Caki2 (cell line): ENCODE measurements at places on chromosomes 7 and 10. TPM values are rescaled to one million over a fixed set of nuclear protein-coding genes. Genes with fewer than 3 reads are reported as not detected.

GRCh38 chr10:73287441-73287840 lies 35.0 kb upstream of the MRPS16 start:
- DNase-seq: no peak

- DNase-seq: peak; percentile 85
Measured at GRCh38 chr10:34124522-34125035, 690.5 kb downstream of the PARD3 start.

- DNase-seq: no peak
Measured at GRCh38 chr10:43206391-43207235, 60.3 kb downstream of the RASGEF1A start.

GRCh38 chr10:23870651-23871610 lies 338.0 kb upstream of the KIAA1217 start:
- no peak for DNase-seq

DNA sequence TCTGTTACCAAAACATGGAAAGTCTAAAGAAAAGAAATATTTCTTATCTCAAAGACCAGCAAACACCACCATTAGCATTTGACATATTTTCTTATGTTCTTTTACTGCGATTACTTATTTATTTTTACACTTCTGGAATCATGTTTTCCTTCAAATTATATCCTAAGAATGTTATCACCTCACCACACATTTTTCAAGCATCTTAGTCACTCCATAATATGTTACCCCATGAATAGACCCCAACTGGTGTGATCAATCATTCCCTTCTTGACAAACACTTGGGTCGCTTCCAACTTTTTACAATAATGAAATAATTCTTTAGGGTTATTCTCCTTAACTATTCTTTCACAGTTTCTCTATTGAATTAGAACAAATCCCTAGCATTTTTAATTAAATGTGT lies 67.4 kb downstream of the AMPH start:
- no peak for DNase-seq

DNA sequence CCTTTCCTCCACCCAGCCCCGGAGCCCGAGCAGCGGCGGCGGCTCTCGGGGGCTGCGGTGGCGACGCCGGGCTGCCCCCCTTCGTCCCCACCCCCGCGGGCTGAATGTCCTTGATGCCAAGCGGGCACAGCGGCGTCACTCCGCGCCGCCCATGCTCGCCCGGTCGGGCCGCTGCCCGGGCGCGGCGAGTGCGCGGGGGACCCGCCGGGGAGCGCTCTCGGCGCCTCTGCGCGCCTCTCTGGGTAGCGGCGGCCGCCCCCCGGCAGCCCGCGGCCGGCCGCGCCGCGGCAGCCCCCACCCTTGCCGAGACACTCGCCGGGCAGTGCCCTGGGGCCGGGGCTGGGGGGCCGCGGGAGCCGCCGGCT lies 433 bp upstream of the PLXNA4 start:
- no peak for DNase-seq

- DNase-seq: no peak
Measured at GRCh38 chr10:129897871-129898626, 66.0 kb downstream of the EBF3 start.

DNA sequence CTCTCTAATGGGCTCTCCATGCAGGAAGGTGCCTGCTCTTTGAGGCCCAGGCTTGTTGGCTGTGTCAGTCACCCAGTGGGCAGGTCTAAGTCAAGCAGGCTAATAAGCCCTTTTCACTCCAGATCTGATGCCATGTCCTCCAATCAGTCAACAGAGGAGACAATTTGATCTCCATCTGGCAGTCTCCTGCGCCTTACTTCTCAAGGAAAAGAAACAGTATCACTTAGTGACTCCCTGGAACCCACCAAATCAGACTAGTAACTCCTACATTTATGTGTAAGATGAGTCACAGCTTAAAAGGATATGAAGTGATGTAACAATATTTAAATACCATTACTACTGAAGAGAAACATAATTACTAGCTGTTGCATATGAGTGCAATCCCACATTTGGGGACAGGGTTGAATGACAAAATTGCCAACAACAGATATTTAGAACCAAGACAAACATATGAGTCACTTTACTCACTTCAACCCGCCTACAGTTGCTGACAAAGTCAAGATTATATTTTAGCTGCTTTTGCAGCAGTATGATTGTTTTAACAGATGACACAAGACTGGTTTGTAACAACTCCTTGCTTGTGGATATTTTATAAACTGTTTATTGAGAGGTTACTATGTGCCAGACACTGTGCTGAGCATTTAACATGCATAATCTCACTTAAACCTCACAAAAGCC lies 72.1 kb downstream of the USP6NL start:
- DNase-seq: peak; percentile 18

DNA sequence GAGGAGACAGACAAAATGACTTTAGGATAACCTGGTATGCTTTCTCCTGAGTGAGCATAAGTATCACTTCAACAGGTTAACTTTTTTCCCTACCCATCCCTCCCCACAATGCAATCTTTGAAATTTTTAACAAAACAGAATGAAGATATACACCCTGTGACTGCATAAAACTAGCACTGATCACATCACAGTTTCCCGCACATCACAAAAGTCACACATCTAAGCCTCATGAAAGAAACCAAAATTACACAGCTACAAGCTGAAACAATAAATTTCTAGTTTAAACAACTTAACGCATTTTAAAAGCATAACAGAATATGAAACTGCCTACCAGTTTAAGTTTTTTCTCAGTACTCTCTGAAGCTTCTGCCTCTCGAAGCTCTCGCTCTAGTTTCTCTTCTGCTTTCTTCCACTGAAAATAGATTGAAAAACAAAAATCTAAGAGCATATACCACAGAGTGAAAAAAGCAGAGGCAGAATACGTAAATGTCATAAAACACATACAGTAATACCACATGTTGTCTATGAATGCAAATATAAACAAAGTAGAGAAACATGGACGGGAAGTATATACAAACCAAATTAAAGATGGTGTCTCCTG lies 18.1 kb downstream of the NOC3L start:
- no peak for DNase-seq

- DNase-seq: peak; percentile 68
Measured at GRCh38 chr7:17674166-17674942, 265.9 kb downstream of the SNX13 start.

DNA sequence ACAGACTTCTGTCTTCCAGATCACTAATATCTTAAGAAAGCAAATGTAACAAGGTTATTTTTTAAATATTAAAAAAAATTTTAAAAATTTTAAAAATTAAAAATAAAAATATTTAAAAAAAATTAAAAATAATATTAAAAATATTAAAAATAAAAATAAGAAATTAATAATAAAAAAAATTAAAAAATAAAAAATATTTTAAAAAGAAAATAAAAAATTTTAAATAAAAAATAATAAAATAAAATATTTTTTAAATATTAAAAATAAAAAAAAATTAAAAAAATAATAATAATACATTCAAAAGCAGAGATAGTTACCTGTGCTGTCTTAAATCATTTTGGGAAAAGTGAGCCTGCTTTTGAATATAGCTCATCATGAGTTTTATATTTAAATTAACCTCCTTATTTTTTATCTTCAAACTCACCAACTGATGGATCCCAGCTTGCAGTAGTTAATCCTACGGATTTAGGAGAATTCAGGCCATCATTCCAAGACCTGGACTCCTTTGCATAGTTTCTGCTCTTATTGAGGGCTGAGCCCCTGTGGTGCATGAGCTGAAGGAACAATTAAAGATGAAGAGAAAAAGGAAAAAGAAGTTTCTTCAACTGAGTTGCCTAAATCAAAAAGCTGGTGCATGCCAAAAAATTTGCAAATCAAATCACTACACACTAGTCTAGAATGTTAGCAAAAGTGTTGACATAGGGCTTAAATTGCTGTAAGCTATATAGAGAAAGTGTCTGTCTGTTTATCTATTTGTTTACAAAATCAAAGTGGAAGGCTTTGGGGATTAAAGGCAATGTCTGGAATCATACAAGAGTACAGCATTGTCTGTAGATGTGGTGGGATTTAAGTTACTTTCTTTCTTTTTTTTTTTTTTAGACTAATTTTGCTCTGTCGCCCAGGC lies 50.5 kb upstream of the ZNF438 start:
- no peak for DNase-seq

The ZNF425 gene
- total RNA-seq: 2.9 and 7.1 TPM in 2 replicates

The IDI1 gene
- total RNA-seq: 105 and 123 TPM in 2 replicates
